ENCODE measurements at places on chromosomes 12 and 14.

DNA sequence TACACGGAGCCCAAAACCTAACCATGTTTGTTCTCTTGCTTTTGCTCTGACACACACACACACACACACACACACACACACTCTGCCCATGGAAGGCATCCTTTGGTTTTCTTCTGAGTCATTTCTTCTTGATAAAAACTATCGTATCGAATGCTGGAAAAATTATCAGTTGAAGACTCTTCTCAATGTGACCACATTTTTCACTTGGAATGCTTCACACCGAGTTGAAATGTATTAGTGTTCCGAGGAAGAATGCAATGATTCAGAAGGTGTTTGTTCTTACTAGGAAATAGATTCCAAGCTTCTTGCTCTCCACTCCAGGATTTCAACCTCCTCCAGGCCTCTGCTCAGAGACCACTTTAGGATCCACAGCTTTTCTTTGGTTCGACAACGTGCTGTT is 226.3 kb downstream of the MON2 start:
- DNase-seq, result no peak

- DNase-seq, result no peak
Measured at GRCh38 chr14:20587489-20588154, at the start of gene RNASE11. Gene RNASE11, minus strand, starts transcription at chr14:20588001.

GRCh38 chr14:77148510-77149231 is 7.1 kb upstream of the ZDHHC22 start:
- peak; percentile 58 for DNase-seq

- no peak for DNase-seq
Measured at GRCh38 chr12:46133751-46134150, 135.1 kb downstream of the SLC38A1 start.

DNA sequence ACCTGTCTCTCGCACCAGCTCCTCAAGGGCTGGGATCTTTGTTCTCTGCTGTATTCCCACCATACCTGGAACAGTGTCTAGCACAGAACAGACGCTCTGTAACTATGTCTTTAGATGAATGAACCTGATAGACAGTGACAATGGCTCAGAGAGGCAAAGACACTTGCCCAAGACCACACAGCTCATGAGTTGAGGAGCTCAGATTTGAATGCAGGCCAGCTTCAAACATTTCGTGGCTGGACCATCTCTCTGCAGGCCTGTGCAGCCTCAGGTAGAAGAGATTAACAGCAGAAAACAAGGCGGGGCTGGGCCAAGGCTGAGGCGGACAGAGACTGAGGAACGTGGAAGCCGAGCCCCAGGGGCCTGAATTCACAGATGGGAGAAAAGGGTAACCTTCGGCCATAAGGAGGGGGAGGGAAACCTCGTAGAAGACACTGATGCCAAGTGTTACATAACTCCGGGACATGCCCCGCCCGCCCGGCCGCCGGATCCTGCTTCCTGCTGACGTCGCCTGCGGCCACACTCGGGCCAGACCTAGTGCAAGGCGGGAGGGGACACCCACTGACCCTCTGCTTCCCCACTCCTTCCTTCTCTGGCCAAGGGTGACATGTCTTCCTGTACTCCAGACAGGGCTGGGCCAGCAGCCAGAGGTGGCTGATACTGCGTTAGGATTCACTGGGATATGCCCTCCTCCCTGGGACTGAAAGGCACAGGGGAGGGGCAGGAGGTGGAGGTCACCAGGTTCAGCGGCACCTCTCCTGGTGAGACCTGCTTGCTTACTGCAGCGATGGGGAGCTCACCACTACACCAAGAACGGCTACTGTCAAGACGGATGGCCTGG is 86.8 kb downstream of the RFLNA start:
- no peak for DNase-seq

Measured in GM23338 (cell line).